ENCODE measurements at places on chromosomes 4 and X.

DNA sequence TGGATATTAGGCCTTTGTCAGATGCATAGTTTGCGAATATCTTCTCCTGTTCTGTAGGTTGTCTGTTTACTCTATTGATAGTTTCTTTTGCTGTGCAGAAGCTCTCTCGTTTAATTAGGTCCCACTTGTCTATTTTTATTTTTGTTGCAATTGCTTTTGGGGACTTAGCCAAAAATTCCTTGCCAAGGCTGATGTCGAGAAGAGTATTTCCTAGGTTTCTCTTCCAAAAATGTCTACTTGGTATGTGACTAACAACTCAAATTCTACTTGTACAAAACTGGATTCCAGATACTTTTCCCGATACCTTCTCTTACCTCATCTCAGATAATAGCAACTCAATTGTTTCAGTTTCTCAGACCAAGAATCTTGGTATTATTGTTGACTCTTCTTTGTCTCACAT, 142.4 kb upstream of the GLRA2 start:
- H3K4me3 ChIP-seq = no peak overlapping the region
- no peak for DNase-seq
- H3K27ac ChIP-seq = no peak overlapping the region
- no peaks in the 10 kb centered on the region for H3K36me3 ChIP-seq

- no peak for DNase-seq
- no peaks in the 10 kb centered on the region for H3K4me1 ChIP-seq
- H3K36me3 ChIP-seq = no peaks in the 10 kb centered on the region
- no peak overlapping the region for H3K27ac ChIP-seq
Measured at GRCh38 chrX:19332983-19333382, 10.7 kb upstream of the PDHA1 start.

- DNase-seq = no peak
- peaks cover 31% of the 10 kb centered on the region for H3K4me1 ChIP-seq
- no peaks in the 10 kb centered on the region for H3K36me3 ChIP-seq
- peak overlapping the region; percentile 66 for H3K27ac ChIP-seq
Measured at GRCh38 chr4:6891436-6892170, 18.0 kb upstream of the TBC1D14 start.

- no peak overlapping the region for H3K27ac ChIP-seq
- no peaks in the 10 kb centered on the region for H3K27me3 ChIP-seq
- DNase-seq = no peak
- no peak overlapping the region for H3K4me3 ChIP-seq
Measured at GRCh38 chrX:5870238-5870637, 358.4 kb downstream of the NLGN4X start.

Measured in transverse colon (tissue), 4 donors.